ENCODE measurements at places on chromosomes 1 and 21.

DNA sequence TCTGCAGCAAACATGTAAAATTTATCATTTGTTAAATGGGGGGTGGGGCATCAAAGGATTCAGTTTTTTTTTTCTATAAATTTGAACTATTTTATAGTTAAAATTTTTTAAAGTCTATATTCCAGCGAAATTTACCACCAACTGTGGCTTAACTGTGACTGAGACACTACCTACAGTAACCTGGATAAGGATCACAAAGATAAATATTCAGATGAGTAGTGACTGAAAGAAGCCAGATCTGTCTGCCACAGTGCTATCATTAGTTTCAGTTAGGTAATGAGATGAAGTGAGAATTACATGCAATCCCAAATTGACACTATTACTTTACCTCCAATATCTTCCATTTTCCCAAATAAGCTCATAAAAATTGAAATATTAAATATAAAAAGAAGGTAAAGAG is 5.4 kb downstream of the SPATA6 start:
- no peak for DNase-seq

DNA sequence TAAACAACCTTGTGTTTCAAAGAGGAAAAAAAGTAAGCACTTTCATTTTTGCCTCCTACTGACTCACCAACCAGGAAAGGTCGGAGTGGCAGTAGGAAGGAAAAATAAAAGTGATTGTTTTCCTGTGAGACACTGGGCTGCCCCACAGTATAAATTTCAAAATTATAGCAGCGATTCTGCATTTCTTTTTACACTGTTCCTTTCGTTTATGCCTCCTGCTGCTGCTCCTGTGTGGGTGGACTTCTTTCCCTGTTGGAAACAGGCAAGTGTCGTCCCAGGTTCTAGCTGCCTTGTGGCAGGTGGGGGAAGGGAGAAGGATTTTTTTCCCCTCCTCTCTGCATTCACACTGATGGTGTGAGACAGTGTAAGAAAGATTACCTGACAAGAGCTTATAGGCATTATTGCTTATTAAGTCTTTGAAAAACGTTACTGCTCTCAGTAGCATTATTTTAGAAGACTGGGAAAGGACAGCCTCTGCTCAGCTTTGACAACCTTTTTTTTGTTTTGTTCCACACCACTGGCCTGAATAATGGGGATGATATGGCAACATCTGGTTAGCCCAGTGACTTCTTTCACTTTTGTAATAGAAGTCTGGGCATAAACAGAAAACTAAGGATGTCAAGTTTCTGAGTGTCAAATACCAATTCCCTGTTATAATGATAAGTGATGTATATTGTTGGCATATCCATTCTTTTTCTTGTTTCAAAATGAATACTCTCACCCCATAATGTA is 77.9 kb downstream of the NEK7 start:
- DNase-seq, result no peak

DNA sequence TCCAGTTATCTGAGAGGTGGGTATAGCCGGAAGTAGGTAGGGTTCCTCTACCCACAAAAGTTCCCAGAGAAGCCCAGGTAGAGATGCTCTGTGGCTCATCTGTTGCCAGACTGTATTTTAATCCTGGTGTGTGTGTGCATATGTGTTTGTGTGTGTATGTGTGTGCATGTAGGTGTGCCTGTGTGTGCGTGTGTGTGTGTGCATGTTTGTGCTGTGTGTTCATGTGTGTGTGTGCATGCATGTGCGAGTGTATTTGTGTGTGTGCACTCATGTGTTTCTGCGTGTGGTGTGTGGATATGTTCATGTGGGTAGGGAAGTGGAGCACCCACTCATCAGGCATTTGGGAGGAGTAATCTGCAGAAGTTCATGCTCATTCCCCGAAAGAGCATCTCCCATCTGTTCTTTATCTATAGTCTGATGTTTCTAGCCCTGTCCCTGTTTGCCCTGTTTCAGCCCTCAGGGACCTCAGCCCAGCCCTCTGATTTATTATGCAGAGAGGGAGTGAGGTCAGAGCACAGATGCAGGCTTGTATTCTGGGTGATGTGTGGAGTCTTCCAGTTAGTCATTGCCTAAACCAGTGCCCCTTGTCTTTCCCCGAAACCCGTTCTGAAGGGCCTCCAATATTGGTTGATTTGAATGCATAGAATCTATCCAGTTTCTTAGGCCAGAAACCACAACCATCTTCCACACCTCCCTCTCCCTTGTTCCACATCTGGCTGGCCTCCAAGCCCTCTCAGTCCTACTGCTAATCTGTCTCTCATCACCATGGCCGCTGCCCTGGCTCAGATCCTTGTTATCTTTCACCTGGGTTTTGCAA is 69.1 kb downstream of the DISC1 start:
- DNase-seq, result no peak

GRCh38 chr1:224430511-224431113 is 4.0 kb downstream of the WDR26 start:
- no peak for DNase-seq

- DNase-seq, result no peak
These were observed 9.6 kb upstream of the RLF start for GRCh38 chr1:40151457-40152079.

- no peak for DNase-seq
These were observed 6.2 kb upstream of the LAPTM5 start for GRCh38 chr1:30763651-30764248.

GRCh38 chr1:119779869-119780356 is 11.2 kb upstream of the HMGCS2 start:
- no peak for DNase-seq

Data from Panc1 (cell line).